ENCODE measurements at places on chromosomes 1 and 21. TPM values are rescaled to one million over a fixed set of nuclear protein-coding genes. Genes with fewer than 3 reads are reported as not detected.

GRCh38 chr1:110708974-110709440 lies 34.3 kb upstream of the KCNA3 start:
- no peak for DNase-seq

Gene C4BPB
- polyA plus RNA-seq: 0.41 TPM

Gene SH2D1B
- polyA plus RNA-seq: 0.19 TPM

DNA sequence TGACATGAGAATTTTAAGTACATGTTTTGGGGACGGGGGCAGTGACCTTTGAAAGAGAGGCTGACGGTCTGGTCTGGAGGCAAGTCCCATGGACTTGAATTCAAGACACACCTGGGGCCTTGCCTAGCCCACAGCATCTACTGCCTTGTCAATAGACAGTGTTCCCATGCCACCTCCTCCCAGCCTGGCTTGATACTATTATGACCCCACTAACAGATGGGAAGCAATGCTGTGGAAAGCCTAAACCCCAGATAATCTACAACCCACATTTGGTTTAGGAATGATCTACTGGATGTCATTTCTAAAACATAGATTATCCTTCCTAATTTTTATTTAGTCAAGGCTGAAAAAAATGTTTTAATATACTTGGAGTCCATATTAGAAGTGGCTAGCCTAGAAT lies 17.8 kb upstream of the NFASC start:
- DNase-seq: no peak

Gene LYST
- 6.0 TPM for polyA plus RNA-seq

Gene ALG14
- polyA plus RNA-seq: 8.3 TPM

Gene CRYAA
- polyA plus RNA-seq: not detected

DNA sequence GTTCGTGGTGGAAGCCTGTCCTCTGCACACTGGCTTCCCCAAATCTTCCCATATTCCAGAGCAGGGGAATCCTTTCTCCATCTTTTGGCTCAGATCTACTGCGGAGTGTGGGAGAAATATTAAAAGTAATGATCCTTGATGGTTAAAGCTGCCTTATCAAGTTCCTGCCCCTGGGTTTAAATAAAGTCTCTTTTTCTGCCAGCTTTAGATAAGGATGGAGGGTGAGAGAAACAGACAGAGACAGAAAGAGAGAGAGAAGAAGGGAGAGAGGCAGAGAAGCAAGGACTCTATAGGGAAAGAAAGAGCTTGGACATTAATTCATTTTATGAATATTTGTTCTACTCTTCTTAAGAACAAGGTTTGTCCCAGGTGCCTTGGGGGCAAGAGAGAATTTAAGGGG lies 98.0 kb downstream of the KCNJ15 start:
- no peak for DNase-seq

Gene EFNA1
- polyA plus RNA-seq: 23.4 TPM

Gene NR1I3
- 1.0 TPM for polyA plus RNA-seq

Gene CYP2J2
- 95.2 TPM for polyA plus RNA-seq

- DNase-seq: no peak
Observed at GRCh38 chr1:43463479-43463878, 9.7 kb upstream of the HYI start.

Gene ANGPTL7
- polyA plus RNA-seq: 1.2 TPM

DNA sequence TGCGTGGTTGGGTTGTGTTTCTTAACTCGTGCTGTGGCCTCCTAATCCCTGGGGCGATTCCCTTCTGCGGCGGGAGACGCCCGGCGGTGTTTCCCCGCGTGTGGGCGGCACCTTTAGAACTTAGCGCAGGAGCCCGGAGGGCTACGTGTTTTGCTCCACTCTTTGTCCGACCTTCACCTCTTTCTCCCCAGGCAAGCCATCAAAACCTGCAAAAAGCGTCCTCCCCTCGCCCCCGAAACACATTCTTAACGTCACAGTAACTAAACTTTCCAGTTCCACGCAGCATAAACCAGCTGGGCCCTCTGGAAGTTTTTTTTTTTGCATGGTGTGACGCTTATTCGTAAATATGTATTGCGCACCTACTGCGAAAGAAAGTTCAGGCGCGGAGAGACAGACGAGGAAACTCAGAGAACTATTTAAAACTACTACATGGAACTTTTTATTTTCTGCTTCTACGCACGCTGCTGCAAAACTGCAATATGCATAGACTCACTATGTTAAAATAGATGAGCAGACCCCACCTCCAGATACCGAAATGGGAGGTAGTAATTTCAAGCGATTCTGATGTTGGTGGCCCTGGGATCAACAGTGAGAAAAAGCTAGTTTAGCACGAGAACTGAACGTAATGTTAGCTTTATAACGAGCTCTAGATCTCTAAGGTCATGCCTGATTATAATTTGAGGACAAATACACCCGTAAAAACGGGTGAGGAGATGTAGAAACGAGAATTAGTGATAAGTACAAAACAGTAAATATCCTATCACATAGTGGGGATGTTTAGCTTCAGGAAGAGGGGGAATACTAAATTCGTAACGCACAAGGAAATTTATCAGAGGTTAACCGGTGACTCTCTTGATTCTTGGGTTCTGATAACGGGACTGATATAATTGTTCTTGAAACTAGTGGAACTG lies 920 bp downstream of the MTR start:
- DNase-seq: no peak

Gene ADAM30
- not detected for polyA plus RNA-seq

GRCh38 chr1:76335882-76336281 lies 261.3 kb downstream of the ST6GALNAC3 start:
- peak; percentile 18 for DNase-seq

- no peak for DNase-seq
Observed at GRCh38 chr1:83701355-83701754, 297.6 kb downstream of the TTLL7 start.

- no peak for DNase-seq
Observed at GRCh38 chr1:226741009-226741408, 1.9 kb upstream of the ITPKB start.

GRCh38 chr1:52674497-52675384 lies 23.4 kb downstream of the COA7 start:
- no peak for DNase-seq

DNA sequence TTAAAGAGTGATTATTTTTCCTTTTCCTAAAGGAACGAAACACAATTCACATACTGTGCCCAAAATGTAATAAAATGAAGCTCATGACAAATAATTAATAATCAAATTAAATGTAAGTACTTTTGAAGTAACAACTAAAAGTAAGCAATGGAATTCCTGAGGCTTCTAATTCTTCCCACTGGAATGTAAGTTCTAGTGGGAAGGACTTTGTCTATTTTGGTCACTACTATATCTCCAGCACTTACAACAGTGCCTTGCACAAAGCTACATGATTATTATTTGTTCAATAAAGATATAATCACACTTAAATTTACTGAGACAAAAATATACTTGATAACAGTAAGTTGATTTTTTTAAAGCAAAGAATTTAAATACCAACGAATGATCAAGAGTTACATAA lies 128.8 kb downstream of the COQ8A start:
- no peak for DNase-seq

DNA sequence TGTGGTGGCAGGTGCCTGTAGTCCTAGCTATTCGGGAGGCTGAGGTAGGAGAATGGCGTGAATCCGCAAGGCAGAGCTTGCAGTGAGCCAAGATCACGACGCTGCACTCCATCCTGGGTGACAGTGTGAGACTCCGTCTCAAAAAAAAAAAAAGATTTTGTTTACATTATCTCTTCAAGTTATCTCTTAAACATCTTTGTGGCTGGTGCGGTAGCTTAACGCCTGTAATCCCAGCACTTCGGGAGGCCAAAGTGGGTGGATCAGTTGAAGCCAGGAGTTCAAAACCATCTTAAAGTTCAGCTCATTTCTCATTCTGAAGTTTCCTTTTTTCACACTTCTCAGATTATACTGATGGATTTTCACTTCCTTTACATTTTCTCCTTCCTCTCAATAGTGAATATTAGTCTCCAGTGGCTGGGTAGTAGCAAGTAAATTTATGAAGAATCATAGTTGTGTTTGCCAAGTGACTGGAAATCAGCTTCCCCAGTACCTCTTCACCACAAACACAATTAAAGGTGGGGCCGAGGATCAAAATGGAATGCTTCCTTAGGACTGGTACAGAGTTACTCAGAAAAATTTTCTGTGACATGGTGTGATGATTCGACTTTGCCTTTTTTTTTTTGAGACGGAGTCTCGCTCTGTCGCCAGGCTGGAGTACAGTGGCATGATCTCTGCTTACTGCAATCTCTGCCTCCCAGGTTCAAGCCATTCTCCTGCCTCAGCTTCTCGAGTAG lies 13.8 kb downstream of the PIP5K1A start:
- DNase-seq: no peak

- peak; percentile 55 for DNase-seq
Observed at GRCh38 chr1:174051956-174052355, 29.8 kb upstream of the RC3H1 start.

DNA sequence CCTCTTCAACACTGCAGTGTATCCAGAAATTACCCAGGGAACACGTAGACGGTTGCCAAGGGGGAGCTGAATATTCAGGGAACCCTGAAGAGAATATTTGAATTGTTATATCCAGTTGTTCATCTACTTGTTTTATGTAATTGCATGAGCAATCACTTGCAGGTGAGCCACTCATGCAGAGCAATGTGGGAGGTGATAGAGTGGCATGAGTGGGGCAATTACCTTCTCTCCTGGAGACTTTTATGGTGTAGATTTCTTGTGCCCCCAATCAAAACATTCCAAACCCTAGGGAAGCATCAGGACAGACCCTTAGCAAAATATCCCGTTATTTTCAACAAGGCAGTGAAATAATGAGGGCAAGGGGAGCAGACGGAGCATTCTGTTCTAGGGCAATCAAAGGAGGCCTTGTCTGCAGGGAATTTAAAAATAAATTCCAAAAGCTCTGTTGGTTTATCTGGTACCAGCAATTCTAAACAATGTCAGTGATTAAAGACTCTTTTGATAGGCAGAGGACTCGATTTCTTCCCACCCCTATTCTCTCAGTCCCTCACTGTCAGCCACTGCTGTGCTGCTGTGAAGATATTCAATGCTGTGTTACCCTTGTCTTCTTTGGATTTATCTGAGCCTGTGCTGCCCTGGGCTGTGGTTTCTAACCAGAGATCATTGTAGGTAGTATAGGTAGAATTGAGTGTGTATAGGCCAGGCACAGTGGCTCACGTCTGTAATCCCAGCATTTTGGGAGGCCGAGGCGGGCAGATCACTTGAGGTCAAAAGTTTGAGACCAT lies 180.2 kb upstream of the MAP1LC3C start:
- no peak for DNase-seq

Gene TSPAN2
- 23.7 TPM for polyA plus RNA-seq

- no peak for DNase-seq
Observed at GRCh38 chr1:1034439-1034781, 14.5 kb downstream of the AGRN start.

Data from muscle of back (tissue), 13 donors.